ENCODE measurements at places on chromosomes 6 and 20. TPM values are rescaled to one million over a fixed set of nuclear protein-coding genes. Genes with fewer than 3 reads are reported as not detected.

The DLK2 gene
- 0.18 TPM for total RNA-seq

The SLC44A4 gene
- 0.29 TPM for total RNA-seq

The TUBB2B gene
- not detected for total RNA-seq

DNA sequence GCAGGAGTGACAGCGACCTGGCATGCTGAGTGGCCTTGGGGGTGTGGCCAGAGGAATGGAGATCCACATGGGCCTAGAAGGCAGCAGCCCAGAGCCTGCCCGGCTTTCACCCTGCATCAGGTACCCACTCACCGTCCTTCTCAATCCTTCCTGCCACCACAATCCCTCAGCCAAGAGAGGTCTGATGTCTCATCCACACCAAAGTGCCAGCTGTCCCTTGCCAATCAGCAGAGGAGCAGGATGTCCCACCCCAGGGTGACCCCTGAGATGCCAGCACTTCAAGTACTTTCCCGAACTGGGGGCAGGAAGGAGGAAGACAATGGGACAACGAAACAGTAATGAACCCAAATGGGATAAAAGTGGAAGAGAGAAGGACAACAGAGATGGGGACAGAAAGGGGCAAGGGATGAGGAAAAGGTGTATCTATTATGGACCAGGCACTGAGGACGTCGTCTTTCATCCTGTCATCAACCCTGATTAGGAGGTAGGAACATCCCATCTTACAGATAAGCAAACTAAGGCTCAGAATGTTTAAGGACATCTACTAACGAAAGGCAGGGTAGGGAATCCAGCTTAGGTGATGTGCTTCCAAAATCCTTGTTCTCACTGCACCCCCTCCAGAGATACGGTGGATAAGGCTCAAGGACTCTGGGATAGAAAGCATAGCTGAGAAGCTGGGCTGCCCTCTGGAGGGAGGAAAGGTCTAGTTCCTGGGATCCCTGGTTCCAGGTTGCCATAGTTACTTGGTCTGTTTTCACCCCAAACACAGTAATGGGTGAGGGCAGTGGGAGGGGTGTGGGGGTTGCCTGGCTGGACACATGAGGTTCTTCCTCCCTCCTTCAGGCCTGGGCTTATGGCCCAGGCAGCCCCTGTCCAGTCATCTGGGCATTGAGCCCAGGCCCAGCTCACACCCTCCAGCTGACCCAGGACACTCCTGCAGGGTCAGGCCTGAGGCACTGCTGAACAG is 4.5 kb upstream of the TNXB start:
- DNase-seq = no peak

DNA sequence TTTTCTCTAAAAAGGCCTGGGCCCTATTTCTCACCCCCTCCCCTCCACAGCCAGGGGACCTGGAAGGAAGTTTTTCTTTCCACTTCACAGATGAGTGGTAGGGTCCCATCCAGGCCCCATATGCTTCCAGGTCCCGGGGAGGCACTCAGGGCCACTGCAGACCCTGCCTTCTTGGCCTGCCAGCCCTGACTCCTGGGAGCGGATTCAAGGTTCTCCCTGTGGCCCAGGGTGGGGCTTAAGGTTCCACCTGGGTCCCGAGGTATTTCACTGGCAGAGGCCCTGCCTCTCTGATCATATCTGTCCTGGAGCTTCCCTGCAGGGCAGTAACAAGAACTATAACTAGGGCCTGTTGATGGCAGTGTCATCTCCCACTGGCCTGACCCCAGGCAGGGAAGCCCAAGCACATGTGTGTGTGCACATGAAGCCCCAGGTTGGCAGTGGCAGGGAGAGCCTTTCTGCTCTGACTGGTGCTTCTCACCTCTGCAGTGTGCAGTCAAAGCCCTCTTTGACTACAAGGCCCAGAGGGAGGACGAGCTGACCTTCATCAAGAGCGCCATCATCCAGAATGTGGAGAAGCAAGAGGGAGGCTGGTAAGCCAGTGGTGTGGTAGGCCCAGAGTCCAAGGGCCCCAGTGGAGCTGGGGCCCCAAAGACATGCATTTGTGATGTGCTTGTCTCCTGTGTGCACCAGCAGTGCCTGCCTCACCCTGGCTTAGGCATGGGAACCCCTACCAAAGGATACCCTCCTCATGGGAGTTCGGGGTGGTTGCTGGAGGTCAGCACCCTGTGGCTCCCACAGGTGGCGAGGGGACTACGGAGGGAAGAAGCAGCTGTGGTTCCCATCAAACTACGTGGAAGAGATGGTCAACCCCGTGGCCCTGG is 31.2 kb downstream of the PLCG1 start:
- peak; percentile 21 for DNase-seq

GRCh38 chr6:74152096-74152675 is 456.2 kb downstream of the CD109 start:
- no peak for DNase-seq

- no peak for DNase-seq
Measured at GRCh38 chr20:24546232-24546892, 76.9 kb downstream of the SYNDIG1 start.

GRCh38 chr20:57403216-57403615 is 12.0 kb downstream of the RBM38 start:
- DNase-seq = no peak

DNA sequence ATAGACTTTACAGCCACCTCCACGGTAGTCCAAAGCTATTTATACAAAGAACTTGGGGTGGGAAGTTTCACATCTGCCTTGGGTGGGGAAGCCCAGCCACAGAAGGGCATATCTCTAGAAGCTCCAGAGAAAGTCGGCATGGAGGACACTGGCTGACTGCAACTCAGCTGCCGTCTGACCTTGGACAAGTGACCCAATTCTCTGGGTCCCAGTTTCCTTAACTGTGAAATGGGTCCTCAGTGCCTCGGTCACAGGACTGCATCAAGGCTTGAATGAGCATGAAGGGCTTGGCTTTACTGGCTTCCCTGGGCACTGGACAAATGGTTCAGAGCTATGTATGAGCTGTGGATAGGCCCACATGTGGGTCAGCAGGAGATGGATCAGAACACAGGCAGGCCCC is 58.6 kb downstream of the NOL4L start:
- DNase-seq = no peak

DNA sequence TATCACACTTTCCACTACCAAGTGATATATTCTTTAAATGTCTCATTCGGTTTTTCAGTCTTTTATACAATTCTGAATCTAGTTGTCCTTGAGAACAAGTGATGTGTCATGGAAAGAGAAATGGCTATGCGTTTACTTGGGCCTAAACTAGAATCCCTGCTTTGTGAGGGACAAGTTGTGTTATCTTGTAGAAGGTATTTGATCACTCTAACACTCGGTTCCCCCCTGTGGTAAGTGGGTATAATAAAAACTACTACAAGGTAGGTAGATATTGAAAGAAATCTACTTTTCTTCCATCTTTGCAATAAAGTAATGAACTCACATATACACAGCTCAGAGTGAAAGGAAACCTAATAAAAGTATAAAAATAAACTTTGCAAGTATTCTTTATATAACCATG is 108.9 kb downstream of the MANEA start:
- DNase-seq = no peak

GRCh38 chr6:55141611-55142010 is 32.7 kb upstream of the HCRTR2 start:
- DNase-seq = no peak

DNA sequence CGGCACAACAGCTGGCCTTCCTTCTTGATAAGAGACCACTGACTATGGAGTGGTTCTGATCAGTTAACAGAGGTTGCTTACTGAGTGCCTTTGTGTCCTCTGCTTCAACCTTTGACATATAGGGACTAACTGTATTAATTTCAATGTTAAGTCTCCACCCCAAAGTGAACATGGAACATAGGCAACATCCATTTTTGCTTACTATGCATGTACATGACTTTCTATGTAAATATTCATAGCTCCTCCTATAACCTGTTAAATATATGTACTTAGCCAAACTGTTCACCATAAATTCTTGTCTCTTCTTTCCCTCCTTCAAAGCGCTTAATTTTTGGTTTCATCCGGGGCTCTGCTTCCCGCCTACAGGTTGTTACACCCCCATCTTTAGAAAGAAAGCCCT is 334.8 kb downstream of the EPM2A start:
- no peak for DNase-seq

DNA sequence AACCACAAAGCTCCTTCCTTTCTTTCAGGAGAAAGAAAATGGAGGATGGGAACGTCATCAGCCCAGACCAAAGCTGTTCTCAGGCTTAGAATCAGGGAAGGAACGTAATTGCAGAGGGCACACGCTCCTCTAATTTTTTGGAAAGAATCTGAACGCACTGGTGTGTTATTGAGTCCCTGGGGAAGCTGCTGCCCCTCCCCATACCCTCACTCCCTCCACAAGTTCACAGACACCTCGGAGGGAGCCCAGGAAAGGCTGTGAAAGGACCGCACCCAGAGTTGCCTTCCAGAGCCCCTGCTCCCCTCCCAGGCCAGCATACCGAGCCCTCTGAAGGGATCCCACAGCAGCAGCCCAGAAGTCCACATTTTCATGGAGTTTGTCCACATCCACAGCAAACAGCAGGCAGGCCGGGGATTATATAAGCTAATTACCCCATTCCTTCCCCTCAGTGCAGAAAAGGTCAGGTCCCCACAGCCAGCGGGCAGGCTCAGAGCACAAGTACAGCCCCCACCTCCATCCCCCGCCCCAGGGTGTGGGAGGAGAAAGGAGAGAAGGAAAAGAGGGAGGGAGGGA is 53.7 kb downstream of the ANKRD60 start:
- DNase-seq = no peak

GRCh38 chr20:6135347-6135746 is 12.5 kb upstream of the FERMT1 start:
- DNase-seq = no peak

All from activated naive CD4-positive, alpha-beta T cell treated with anti-CD3 and anti-CD28 coated beads, Interleukin-2, amount 50 U/mL, for 72 hours (primary cell).